ENCODE measurements at places on chromosomes 2 and 18. TPM values are rescaled to one million over a fixed set of nuclear protein-coding genes. Genes with fewer than 3 reads are reported as not detected.
A peak's percentile ranks its signal among the peaks of the same experiment; 100 is the strongest.

GRCh38 chr2:127100251-127101047 lies 6.5 kb downstream of the BIN1 start:
- peak; percentile 76 for DNase-seq

GRCh38 chr2:238494573-238494961 lies 67.8 kb downstream of the ASB1 start:
- DNase-seq = no peak

ERBB4 gene
- polyA plus RNA-seq = not detected

SERPINB12 gene
- polyA plus RNA-seq = not detected

PMAIP1 gene
- polyA plus RNA-seq = 9.7 TPM

INPP5D gene
- 0.53 TPM for polyA plus RNA-seq

XIRP2 gene
- polyA plus RNA-seq = not detected

AKAIN1 gene
- not detected for polyA plus RNA-seq

SLC16A14 gene
- 0.37 TPM for polyA plus RNA-seq
